ELR (cell line): ENCODE measurements at places on chromosomes 12 and 14.

DNA sequence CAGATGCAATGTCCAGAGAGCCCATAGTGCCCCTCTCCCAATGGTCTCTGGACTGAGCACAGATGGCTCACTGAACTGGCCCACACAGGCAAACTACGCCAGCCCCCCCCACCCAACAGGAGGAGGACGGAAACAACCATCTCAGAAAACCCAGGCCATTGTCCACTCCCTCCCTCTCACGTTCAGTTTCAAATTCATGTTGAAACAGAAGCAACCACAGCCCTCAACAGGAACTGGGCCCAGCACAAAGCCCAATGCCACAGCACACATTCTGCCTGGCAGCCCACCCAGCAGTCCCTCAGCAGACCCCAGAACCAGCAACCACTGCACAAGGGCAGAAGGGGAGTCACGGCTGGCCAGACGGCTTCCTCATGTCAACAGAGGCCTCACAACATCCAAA lies 10.6 kb downstream of the CCDC88C start:
- no peak for DNase-seq

GRCh38 chr14:71514941-71515919 lies 417.0 kb upstream of the RGS6 start:
- DNase-seq = no peak

GRCh38 chr12:49231878-49232655 lies 32.8 kb upstream of the TUBA1C start:
- no peak for DNase-seq

DNA sequence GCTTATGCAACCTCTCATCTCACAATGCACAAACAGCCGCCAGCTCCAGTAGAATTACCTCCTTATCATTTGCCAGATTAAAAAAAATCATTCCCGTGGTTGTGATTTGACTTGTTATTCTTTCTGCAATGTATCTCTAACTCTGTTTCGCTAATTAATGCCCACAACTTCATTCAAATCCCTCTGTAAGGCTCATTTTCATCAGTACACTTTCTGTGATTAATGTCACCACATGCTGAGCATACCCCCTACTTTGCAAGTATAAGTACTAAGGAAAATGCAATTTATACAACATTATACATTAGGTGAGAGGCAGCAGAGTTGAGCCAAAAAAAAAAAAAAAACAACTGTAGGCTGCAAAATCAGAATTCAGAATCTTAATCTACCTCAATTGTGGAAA lies 166.0 kb downstream of the FSCB start:
- no peak for DNase-seq

- peak; percentile 86 for DNase-seq
These were observed 57.1 kb downstream of the DYRK2 start for GRCh38 chr12:67705394-67706370.

DNA sequence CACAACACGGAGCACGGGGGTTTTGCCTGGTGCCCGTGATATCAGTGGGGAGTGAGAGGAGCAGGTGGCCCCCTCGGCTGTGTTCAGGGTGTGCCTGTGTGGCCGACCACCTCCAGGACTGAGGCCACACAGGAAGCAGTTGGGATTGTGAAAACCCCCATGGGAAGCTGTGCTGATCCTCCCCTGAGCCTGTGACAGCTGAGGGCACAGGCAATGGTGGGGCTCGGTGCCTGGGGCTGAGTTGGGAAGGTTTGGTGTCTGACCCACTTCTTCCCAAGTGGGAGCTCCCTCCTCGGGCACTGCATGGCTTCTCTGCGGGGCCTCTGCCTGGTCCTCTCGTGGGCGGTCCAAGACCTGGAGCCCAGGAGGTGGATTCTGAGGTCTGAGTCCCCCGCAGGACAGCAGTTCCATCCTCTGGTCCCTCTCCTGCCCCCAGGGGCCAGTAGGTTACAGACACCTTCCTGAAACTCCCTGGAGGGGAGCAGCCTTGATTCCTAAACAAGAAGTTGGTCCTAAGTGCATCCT lies 17.9 kb downstream of the PACS2 start:
- no peak for DNase-seq

GRCh38 chr14:74049876-74050495 lies 30.8 kb downstream of the BBOF1 start:
- no peak for DNase-seq

DNA sequence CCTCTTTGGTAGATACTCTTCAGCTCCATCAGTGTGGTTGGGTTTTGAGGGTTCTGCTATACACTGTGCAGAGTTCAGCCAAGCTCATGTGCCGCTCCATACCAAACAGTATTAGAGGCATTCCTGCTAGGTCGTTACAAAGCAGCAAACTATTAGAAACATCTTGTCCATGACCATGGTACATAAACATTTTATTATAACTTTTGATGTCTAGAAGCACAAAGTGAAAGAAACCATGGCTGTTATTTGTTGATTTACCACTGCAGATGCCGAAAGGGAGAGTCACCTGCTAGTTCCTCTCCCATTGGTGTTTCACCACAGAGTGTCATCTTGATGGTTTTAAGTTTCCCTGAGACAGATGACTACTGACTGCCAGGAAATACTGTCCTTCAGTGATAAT lies 242.0 kb downstream of the ADAMTS20 start:
- DNase-seq = peak; percentile 85

GRCh38 chr14:86779416-86779815 lies 1213.6 kb downstream of the GALC start:
- DNase-seq = peak; percentile 45

- DNase-seq = no peak
These were observed 79.9 kb downstream of the GCH1 start for GRCh38 chr14:54822685-54823084.

DNA sequence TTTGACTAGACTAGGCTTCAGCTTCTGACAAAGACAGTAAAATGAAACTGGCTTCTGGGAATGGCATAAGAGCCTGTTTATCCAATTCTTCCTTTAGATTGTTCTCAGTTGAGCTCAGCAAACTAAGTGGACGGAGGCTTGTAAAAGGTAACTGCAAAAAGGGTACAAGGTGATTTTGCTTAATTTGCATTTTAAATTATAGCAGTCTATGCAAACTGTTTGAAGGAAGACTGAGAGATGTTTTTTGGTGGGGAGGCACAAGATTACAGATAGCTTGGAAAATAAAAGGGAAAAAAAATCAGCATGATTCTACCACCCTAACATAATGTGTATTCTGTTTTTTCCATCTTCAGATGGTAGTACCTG lies 5.0 kb downstream of the SUSD6 start:
- no peak for DNase-seq

GRCh38 chr12:120951-121350 lies 54.4 kb downstream of the IQSEC3 start:
- DNase-seq = no peak

DNA sequence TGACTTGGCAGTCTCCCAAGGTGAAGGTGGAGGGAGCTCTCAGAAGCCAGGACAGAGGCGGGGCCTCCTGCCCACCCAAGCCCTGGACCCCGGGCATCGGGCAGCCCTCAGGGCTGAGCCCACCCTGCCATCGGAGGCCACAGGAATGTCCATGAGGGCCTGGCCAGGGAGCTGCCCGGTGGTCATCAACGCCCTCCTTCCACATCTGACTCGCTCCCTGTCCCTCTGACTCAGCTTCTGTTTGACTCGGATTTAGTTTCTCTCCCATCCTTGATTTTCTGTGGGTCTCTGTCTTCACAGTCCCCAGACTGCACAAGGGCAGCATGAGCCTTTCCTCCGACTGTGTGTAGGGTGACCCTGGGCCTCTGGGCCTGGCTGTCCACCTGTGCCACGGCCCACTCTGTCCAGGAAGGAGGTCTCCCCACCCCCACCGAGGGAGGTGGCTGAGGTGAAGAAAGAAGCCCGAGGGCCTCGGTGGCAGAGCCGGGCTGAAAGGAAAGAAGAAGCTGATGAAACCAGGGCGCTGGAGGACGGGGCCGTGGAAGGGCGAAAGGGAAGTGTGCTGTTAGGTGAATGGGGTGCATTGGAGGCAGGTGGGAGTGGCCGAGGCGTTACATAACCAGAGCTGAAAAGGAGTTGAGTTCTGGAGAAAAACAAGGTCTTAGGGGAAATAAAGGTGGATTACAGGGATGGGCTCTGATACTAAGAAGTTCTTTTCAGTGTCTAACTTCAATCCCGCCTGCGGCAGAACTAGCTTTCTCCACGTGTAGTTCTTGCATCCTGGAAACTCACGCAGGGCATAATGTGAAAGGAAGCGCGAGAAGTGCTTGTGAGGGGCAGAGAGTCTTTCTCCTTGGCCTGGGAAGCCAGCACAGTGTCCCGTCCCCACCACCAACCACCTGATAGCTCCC lies 16.7 kb upstream of the TMEM106C start:
- DNase-seq = peak; percentile 55

- no peak for DNase-seq
These were observed 42.0 kb upstream of the C14orf180 start for GRCh38 chr14:104537613-104537988.

GRCh38 chr12:114025935-114026334 lies 59.8 kb upstream of the RBM19 start:
- DNase-seq = no peak
